ENCODE measurements at places on chromosomes 2 and 18. TPM values are rescaled to one million over a fixed set of nuclear protein-coding genes. Genes with fewer than 3 reads are reported as not detected.

Gene DHRS9
- 206 TPM for total RNA-seq

Gene TWIST2
- total RNA-seq = 1.7 TPM

Gene SULT1C2
- total RNA-seq = 3.7 TPM

Gene DNAH6
- 1.3 TPM for total RNA-seq

Gene GCKR
- not detected for total RNA-seq

Gene VAMP5
- 20.4 TPM for total RNA-seq

Gene GKN2
- not detected for total RNA-seq

Gene SPC25
- 1.2 TPM for total RNA-seq

Gene ABCB11
- total RNA-seq = 4.1 TPM

- no peak for DNase-seq
Measured at GRCh38 chr18:6649421-6650126, 79.9 kb upstream of the ARHGAP28 start.

DNA sequence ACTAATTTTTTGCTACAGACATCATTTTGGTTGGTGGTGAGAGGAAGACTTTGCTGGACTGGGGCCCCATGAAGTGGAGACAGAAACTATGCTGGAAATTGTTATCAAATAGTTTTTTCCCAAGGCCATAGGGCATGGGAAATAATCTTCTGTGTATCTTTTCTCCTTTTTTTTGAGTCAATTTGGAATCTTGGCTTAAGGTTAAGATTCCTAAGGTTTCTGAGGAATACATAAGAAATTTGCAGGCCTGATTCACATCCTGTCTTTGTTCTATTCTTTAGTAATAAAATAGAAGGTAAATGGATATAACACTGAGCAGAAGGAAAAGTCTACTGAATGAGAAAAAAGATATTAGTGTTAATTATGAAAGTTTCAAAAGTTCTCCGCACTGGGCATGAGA is 16.6 kb downstream of the SMC6 start:
- no peak for DNase-seq

DNA sequence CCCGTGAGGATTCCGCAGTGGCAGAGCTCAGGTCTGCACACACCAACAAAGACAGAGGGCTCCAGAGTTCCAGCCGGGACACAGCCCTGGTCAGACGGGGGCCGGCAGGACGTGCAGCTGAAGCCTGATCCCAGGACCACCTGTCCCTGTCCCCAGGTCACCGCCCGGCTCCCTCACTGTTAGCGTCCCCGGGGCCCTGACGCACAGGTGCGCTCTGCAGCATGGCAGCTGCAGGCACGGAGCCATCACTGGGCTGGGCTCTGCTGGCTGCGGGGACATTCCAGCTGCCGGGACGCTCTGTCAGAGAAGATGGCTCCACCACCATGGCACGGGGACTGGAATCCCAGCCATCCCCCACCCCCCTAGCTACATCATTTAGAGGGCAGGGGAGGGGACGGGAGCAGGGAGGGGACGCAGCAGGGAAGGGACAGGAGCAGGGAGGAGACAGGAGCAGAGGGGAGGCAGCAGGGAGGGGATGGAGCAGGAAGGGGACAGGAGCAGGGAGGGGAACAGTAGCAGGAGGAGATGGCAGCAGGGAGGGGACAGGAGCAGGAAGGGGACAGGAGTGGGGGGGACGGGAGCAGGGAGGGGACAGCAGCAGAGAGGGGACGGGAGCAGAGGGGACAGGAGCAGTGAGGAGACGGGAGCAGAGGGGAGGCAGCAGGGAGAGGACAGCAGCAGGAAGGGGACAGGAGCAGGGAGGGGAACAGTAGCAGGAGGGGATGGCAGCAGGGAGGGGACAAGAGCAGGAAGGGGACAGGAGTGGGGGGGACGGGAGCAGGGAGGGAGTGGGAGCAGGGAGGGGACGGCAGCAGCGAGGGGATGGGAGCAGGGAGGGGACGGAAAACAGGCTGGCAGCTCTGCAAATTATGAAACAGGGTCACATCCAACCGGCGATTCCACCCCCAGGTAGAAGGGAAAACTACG is 39.8 kb downstream of the SLC66A2 start:
- DNase-seq = no peak

DNA sequence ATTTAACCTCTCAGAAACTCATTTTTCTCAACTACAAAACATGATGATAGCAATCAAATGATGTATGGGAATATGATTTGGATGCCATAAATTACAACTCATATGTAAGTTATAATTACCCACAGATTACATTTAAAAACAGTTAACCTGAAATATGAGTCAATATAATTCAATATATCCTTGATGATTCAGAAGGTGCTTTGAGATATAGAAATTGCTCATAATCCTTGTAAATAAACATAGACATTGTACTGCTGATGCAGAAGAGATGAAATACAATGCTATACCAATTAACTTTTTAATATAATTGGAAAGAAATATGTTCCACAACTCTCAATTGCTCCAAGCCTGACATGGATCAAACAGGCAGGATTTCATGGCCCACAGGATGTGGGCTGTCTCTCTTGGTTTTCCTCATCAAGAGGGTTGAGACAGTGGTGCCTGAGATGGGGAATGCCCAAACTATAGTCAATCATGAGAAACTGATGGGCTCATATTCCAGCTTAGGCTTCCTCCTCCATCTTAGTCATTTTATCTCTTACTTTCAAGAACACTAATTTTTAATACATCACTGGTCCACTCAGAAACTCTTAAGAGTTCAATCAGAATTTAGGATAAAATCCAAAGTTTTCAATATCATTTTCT is 49.4 kb downstream of the NCKAP5 start:
- DNase-seq = no peak

DNA sequence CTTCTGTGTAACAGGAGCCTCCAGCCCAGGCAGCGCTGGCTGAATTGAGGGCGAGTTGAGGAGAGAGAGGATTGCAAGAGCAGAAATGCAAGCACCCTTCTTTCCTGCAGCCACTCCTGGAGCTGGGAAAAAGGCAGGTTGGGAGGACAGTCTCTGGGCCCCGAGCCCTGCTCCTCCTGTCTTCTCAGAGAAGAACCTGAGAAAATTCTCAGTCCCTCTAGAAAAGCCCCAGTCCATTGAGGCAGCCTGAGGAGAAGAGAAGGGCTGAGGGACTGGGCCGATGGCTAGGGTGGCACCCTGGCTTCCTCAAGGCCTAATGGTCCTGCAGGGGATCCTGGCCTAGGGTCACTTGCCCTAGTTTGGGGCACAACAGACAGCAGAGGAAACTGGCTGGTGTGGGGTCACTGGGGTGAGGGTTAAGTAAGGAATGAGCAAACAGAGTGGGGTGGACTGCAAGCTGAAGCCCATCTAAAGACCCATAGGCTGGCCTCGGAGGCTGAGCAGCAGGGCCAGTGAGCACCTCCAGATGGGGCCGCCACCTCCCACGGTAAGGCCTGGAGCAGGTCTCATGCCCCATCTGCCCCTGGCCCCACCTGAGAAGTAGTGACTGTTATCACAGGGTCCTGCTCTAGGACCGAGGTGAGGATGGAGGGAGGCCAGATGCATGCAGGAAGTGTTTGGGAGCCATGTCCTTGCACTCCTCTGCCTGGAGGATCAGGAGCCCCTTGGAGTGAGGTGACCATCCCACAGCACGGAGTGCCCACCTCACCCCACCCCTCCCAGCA is 12.4 kb downstream of the CIB4 start:
- no peak for DNase-seq

- no peak for DNase-seq
Measured at GRCh38 chr2:33810046-33810835, 211.1 kb upstream of the FAM98A start.

DNA sequence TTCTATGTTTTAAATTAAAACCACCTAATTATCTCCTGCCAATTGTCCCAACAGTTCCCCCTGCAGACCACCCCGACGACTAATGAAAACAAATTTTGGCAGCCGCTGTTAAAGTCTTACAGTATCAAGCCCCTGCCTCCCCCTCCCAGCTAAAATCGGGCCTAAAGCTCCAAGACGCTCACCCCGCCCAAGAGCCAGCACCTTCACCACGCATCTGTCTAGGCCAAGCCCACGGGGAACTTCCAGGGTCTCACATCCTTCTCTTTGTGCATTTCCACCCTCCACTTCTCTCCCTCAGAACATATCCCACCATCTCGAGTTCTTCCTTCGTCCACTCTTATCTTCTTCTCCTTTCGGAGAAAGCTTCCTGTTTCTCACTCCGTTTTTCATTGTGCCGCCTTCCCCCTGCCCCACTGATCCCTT is 445 bp downstream of the PRPF40A start:
- DNase-seq = peak; percentile 38

- DNase-seq = no peak
Measured at GRCh38 chr2:30683236-30683956, 123.8 kb downstream of the CAPN13 start.

- no peak for DNase-seq
Measured at GRCh38 chr2:11726384-11726783, 20.0 kb upstream of the LPIN1 start.

DNA sequence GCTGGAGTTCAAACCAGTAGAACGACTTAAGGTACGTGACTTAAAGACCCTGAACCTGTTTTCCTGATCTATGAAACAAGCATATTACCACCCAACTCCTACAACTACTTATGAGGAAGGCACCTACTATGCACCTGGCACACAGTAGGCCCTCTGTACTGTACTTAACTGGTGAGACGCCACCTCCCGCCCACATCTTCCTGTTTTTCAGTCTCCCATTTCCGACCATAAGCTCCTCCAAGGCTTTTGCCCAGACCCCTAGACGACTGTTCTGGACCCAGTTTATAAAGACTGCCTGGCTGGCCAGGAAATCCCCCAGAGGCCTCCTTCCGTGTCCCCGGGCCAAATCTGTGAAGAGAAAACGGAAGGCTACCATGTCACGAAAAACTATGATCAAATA is 1.5 kb downstream of the GALNT14 start:
- DNase-seq = no peak

DNA sequence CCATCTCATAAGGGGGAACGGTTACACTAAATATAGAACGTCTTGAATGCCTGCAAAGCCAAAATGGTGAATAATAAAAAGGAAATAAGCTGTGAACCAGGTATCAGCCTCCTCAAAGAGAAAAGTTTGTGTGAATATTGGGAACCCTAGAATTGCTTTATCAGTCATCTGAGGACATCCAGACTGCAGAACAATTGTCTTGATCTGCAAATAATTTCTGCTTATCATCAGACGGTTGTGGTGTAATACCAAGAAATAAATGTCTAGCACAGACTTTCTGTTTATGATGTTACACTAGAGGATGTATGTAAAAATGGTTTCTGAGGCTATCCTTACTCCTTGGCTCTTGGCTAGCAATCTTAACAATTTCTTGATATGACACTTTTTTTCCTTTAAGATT is 53.5 kb upstream of the SLC25A52 start:
- no peak for DNase-seq

GRCh38 chr18:59718464-59719157 is 21.4 kb upstream of the CCBE1 start:
- no peak for DNase-seq

GRCh38 chr2:45578056-45578843 is 32.8 kb downstream of the SRBD1 start:
- no peak for DNase-seq

DNA sequence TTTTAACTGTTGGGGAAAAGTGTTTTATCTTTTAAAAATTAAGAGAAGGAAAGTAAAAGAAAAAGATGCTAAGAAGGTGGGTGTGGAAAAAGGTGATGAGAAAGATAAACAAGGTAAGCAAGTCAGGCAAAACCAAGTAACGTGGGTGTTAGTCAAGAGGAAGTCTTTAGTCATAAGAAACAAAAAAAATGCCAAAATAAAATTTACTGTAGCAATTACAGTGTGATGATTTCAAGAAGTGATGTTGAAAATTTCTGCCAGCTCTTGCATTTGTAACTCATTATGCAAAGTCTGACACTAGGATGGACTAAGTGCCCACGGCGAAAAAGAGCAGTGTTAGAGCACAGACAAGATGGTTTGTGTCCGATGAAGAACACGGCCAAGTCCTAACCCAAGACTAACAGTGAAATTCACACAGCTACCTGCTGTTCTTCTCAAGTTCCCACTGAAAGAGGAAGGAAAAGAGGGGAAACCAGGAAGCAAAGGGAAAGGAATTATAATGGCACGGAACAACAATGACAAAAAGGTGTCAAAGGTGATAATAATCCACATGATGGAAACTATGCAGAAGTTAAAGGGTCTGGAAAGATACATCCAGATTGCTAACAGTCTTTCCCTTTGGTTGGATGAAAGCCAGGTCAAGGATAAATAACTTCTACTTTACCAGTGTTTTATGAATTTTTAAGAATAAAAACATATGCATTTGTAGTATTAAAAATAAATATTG is 34.1 kb downstream of the NOL10 start:
- DNase-seq = no peak

GRCh38 chr2:853203-853870 is 97.3 kb upstream of the SNTG2 start:
- DNase-seq = no peak

- DNase-seq = no peak
Measured at GRCh38 chr2:33272001-33272400, 204.4 kb upstream of the RASGRP3 start.

DNA sequence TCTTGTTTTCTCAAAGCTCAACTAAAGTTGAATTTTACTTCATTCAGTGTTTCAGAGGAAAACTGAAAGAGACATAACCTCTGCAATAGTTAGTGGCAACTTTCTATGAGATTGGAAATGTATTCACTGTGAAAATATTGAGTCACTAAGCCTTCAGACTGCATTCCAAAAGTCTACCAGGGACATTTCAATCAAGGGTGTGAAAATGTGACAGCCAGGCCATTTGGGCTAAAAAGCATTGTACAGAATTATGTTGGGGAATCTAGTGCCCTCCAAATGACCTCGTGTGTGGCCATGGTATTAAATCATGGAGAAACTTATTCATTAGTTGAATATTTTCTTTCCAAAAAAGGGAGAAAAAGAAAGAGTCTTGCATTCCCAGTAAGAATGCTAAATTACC is 251.9 kb downstream of the GRB14 start:
- DNase-seq = no peak

DNA sequence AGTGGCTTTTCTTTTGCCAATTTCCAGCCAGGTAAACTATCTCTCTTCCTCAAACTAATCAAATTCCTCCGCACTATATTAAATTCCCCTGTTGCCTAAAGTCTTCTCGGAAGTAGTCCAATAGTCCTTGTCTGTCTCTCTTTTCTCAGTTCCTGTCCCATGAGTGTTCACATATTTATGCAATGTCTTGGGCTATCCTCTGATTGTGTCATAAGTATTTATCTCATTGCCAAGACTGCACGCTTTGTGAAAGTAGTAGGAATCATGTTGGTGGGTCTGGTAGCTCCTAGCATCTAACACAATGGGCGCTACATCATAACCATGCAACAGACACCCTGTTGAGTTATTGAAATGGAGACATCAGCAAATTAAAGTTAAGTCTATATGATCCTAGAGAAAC is 59.9 kb upstream of the POU3F3 start:
- DNase-seq = no peak

- no peak for DNase-seq
Measured at GRCh38 chr2:183284606-183285005, 160.4 kb downstream of the NUP35 start.

GRCh38 chr18:55672574-55673361 is 84.8 kb upstream of the TCF4 start:
- DNase-seq = no peak

GRCh38 chr2:176001281-176001915 is 669 bp downstream of the LNPK start:
- DNase-seq = peak; percentile 36

GRCh38 chr2:63788071-63788470 is 53.6 kb upstream of the UGP2 start:
- no peak for DNase-seq

Data from left colon (tissue), 2 donors.